T-helper 9 cell (primary cell): ENCODE measurements at places on chromosomes 6 and 20.

DNA sequence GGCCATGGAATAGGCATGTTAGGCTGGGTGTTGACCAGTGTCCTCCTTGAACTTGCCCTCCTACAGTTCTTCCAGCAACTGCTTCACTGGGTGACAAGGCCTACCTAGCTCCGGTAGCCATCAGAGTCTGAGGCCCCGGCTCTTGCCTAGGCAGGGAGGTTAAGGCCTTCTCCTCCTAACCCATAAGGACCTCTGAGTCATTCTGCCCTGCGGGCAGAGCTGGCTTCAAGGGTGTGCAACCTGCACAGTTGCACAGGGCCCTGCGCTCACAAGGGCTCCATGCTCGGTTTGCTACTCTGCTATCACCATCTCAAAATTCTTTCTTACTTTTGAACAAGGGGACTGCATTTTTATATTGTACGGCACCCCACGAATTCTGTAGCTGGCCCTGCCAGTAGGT lies 17.9 kb downstream of the KCNB1 start:
- DNase-seq, result no peak

DNA sequence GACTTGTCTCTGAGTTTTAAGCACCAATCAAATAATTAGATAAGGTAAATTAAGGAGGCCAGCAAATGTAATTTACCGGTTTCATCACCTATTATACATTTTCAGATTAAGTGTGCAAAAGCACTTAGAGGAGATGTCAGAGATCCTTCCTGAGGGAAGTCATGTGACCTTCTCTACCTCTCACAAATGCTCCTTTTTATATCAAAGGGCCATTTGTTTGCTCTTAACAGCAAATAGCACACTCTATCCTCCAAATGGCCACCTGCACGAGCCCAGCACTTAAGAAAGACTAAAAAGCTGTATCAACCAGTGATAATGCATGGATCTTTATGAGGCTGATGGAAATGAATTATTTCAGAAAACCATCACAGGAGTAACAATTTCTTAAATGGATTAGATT lies 149.4 kb downstream of the ELOVL4 start:
- DNase-seq, result no peak

DNA sequence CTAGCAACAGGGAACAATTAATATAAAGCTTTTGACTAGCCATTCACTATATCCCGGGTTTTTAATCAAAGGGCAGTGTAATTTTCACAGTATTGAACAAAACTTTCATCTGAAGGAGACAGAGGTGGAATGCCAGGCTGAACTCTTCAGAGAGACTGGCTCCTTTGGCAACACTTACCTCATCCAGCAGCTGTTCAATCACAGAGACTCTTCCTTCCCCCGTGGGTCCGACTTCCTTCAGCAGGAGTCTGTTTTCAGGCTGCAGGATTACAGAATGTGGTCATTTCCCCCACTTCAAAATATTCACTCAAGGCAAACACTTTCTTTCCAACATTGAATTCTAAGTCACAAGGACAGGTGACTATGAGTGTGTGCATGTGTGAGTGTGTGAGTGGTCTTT lies 76.6 kb downstream of the DZANK1 start:
- no peak for DNase-seq

- DNase-seq, result no peak
Observed at GRCh38 chr6:71967436-71967835, 81.1 kb downstream of the RIMS1 start.

- no peak for DNase-seq
Observed at GRCh38 chr6:83462524-83462923, 31.7 kb upstream of the ME1 start.

DNA sequence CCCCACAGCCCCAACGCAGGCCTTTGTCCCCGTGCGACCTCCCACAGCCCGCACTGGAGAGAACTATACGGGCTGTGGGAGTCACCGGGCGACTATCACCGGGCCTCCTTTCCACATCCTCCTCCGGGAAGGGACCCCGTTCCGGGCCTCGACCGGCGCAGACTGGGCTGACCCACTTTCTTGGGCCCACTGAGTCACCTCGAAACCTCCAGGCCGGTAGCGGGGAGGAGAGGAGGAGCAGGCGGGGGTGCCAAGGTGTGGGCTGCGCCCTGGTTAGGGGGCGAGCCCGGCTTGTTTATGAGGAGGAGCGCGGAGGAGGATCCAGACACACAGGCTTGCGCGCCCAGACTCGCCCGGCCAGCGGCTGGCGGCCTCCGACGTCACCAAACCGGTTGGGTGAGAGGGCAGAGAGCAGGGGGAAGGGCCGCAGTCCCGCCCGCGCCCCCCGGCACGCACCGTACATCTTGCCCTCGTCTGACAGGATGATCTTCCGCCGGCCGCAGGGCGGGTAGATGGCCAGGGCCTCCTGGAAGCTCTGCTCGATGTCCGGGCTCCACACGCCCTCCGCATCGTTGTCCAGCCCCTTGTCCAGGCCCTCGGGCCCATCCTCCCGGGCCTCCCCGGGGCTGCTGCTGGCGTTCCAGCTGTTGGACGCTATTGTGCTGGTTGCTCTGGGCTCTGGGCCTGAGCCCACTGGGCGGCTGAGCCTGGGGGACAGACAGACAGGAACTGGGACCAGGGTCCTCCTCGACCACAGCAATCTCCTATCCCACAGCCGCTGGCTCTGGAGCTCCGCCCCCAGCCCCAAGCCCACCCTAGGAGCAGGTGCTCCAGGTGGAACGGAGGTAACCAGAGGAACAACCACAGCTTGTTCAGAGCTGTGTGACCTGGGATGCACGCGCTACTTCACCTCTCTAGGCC lies 10.6 kb downstream of the TEAD3 start:
- DNase-seq, result no peak

DNA sequence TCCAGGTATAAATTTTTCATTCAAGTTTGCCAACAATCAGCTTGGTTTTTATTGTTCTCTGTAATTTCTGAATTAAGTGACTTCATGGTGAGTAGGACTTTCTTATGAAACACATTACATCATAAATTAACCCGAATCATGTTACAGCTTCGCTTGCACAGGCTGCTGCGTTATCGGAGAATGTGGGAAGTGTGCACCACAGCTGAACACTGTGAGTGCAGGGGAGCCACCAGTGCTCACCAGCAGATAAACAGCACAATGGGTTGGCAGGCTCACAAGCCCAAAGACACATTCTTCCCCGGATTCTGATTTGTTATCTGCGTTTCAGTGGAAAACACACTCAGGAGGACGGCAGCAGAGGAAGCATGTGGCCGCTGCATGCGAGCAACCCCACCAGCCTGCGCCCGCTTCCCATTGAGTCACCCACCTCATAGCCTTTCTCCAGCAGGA lies 121.1 kb downstream of the GMDS start:
- DNase-seq, result no peak

- DNase-seq, result no peak
Observed at GRCh38 chr6:145073811-145074210, 661.5 kb downstream of the EPM2A start.

GRCh38 chr6:169323221-169323620 lies 69.6 kb upstream of the THBS2 start:
- DNase-seq, result no peak

DNA sequence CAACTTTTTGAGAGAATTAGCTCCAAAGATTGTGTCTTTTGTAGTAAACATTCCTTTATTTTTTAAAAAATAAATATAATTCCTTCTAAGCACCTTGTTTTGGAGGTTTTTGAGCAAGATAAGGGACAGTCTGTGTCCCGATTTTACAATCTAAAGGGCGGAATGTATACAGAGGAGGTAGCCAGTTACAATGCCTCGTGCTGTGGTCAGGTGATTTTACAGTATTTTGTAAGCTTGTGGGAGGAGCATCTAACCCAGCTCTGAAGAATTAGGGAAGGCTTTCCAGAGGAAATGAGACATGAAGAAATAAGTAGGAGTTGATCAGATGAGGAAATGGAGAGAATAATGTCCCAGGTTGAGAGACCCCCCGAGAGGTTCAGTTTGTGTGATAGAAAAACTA lies 1.3 kb downstream of the HINT3 start:
- DNase-seq, result no peak

DNA sequence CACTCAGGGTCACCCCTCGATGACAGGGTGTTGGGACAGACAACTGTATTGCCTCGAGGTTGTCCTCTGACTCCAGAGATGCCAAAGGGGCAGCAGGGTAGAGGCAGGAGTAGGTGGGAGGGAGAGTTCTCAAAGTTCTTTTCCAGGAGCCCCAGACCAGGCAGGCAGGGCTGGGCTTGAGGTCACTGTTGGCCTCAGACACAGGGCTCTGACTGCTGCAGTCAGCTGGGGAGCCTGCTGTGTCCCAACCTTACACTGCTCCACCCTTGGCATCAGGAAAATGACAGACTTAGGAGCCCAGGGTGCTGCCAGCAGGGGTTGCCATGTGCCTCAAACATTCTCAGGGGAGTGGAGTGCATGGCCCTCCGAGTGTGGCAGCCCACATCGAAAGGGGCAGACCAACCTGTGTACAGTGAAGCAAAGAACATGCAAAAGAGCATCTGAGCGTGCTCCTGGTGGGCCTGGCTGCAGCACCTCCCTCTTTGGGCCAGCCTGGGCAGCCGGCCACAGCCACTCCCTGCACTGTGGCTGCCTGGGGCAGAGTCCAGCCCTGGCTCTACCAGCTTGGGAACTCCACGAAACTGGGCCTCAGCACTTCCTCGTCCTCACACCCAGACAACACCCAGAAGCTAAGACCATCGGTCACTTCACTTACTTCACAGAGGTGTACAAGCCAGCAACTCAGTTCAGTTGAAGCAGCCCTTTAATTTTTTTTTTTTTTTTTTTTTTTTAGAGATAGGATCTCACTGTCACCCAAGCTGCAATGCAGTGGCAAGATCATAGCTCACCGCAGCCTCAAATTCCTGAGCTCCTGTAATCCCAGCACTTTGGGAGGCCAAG lies 24.0 kb downstream of the C6orf132 start:
- DNase-seq, result no peak

DNA sequence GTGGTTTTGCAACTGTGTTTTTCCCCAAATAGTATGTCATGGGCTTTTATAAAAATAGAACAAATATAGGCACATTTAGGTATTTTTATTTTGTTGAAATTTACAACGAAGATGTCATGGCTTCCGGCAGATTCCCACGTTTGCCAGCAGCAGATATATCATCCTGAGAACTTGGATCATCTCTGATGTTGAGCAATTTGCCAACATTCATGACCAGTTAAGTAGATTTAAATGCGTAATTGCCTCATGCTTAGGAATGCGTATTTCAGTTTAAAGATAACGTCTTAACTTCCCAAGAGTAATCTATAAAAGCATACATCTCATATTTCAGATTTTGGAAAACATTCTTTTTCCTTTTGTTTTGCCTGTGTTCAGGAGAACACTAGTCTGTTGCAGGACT lies 457.8 kb downstream of the QKI start:
- DNase-seq, result no peak

DNA sequence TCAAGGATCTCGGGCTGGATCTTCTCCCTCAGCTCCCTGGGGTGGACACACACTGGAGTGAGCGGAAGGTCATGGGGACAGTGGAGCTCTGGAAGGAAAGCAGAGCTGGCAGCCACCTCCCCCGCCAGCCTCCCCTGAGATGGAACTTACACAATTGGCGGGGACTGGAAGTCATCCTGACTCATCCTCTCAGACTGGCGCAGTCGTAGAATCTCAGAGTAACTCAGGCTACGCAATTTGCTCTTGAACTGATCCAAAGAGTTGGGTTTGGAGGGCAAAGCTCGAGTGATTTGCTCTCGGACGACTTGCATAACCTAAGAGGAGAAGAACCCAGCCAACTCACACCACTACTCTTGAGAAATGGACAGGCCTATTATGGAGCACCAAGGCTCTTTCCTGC lies 34.8 kb downstream of the ELMO2 start:
- DNase-seq, result no peak

DNA sequence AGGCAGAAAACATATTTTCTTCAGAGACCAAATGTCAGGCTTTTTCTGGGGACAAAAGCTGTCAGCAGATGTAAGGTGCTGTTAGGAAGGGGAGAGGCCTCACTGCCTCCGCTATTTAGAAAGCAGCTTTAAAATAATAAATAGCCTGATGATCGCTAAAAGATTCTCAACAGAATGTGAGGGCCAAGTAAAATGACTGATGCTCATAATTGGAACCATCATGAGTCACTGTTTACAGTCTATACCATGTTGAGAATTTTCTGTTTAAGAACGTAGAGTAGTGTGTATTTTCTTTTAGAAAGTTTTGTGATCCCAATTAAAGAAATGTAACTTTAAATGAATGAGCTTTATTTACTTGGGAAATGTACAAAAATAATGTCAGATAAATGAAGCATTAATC lies 220.0 kb downstream of the CLIC5 start:
- no peak for DNase-seq

GRCh38 chr20:43658069-43658722 lies 8.7 kb upstream of the MYBL2 start:
- DNase-seq, result no peak

DNA sequence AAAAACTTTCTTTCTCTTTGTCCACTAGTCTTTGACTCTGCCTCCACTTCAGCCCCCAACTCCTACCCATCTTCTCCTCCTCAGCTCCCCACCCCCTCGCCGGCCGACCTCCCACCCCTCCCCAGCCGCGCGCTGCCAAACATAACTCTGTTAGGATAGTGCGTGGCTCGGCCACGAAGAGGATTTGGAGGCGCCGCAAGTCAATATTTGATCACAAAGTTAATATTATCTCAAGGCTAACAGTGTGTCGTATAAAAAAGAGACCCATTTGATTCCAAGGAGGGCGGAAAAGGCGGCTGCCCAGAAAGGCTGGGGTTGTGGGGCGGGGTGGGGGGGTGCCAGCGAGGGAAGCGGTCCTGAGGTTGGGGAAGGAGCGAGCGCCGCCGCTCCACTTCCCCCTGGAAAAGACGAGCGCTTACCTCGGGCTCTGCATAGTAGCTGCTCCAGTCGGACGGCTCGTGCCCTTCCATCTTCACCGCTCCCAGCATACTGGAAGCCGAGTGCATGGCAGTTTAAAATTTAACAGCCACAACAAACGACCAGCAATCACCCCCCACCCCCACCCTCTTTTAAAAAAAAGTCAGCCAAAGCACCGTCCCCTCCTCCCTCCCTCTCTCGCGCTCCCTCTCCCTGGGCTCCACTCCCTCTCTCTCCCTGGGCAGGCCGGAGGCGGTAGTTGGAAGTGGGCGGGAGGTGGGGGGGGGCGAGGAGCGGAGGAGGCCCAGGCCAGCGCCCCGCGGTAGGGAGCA lies 425 bp downstream of the FOXA2 start:
- DNase-seq, result no peak

DNA sequence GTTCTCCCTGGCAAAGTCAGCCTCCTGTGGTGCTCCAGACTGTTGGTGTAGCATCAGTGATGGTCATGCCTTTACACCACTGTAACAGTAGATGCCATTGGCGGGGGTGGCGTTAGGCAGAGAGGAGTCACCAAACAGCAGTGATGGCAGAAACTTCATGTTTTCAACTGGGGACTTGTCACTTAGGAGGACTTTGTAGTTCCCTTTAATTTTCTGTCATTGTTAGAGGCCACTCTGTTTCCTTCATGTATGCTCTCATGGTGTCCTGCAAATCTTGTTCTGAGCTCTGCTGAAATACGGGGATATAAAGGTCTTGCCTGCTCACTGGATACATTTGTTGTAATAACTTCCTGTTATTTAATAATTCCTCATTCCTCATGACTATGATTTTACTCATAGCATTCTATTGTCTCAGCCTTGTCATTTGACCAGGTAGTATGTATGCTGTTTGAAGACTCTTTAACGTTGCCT lies 4.6 kb downstream of the MAP3K4 start:
- DNase-seq, result no peak

- no peak for DNase-seq
Observed at GRCh38 chr6:55941702-55942101, 66.3 kb upstream of the BMP5 start.
